ENCODE measurements at places on chromosomes 6 and 20.

DNA sequence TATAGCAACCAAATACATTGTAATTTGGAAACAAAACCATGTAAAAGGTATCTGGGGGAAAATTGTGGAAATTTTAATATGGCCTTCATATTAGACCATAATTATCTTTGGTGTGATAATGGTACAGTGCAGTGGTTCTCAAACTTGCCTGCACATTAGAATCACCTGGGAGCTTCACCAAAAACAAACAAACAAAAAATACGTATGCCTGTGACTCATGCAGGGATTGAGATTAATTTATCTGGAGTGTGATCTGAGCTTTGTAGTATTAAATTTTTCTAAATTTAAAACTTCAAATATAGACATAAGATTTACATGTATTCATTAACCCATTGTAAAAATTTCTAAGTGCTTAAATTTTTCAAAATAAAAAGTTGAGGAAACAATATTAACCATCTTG, 31.5 kb downstream of the ARHGAP18 start:
- no peak overlapping the region for H3K27ac ChIP-seq
- no peak for DNase-seq
- H3K36me3 ChIP-seq: peaks cover 2% of the 10 kb centered on the region
- H3K4me1 ChIP-seq: peaks cover 45% of the 10 kb centered on the region
- no peaks in the 10 kb centered on the region for H3K27me3 ChIP-seq

DNA sequence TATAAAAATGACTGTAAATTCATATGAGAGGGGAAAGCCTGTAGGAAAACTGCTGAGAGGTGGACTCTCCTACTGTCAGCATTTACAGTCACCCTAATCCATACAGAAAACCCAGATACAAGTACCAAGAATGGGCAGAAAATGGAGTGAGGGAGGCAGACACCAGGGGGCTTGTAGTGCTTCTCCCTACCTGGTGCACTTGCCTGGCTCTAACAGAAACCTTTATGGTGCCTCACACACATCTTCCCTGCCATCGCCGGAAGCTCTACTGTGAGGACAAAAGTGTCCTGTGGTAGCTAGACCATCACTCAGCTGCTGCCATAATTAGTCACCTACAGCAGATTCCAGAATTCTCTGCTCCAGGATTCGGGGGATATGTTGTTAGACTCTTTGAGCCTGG, 441.3 kb downstream of the TFAP2B start:
- H3K27me3 ChIP-seq: no peaks in the 10 kb centered on the region
- H3K36me3 ChIP-seq: no peaks in the 10 kb centered on the region
- DNase-seq: no peak
- no peak overlapping the region for H3K4me3 ChIP-seq

DNA sequence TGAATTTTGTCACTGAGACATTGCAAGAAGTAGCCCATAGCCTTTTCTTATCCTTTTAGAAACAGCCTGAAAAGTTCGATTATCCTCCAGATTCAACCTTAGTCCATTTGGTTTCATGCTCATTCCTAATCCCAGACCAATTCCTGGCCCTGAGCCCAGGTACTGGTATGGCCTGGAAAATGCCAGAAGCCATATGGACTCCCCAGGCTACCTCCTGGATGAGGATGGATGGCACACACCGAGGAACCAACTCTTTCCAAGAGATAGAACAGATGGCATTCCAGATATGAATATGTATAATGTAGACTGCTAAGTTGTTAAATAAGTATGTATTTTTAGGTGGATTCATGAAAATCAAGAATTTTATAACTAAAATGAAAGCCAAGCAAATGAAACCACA, 51.6 kb upstream of the SNAP25 start:
- DNase-seq: no peak
- peaks cover 3% of the 10 kb centered on the region for H3K4me1 ChIP-seq
- no peak overlapping the region for H3K4me3 ChIP-seq
- H3K36me3 ChIP-seq: no peaks in the 10 kb centered on the region
- H3K27me3 ChIP-seq: peaks cover 49% of the 10 kb centered on the region

- H3K4me3 ChIP-seq: no peak overlapping the region
- H3K27me3 ChIP-seq: peaks cover 29% of the 10 kb centered on the region
- peaks cover 3% of the 10 kb centered on the region for H3K4me1 ChIP-seq
- H3K36me3 ChIP-seq: no peaks in the 10 kb centered on the region
- DNase-seq: no peak
These were observed 23.4 kb upstream of the FRMD1 start for GRCh38 chr6:168102315-168102985.

DNA sequence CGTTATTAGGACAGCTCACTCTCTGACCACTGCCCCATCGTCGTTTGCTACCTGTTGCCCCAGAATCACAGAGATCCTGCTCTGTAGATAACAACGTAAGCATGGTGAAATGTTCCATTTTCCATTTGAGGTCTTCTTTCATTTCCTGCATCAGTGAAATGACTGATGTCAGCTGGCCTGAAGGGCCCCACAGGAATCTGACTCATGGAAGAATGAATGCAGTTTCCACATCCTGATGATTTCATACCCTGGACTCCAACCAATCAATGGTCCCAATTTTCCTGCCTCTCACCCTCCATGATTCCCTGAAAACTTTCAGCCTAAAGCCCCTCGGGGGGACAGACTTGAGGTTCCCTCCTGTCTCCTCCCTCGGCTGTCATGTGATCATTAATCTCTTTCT, 394.4 kb upstream of the CDH4 start:
- H3K27ac ChIP-seq: no peak overlapping the region
- peaks cover 4% of the 10 kb centered on the region for H3K4me1 ChIP-seq
- H3K36me3 ChIP-seq: no peaks in the 10 kb centered on the region
- H3K27me3 ChIP-seq: peaks cover 16% of the 10 kb centered on the region

DNA sequence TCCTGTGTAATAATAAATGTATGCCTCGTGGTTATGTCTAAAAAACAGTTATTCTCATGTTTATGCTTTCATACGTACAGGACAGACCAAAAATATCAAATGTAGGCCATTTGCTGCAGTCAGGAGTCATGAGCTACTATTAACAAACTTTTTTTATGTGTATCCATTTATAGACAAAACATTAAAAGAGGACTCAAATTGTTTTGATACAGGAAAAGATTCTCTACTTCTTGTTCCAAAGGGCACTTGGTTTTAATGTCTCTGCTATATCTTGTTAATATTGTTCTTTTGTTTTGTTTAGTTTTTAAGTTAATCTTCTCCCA, 155.2 kb downstream of the ZDHHC14 start:
- peaks cover 25% of the 10 kb centered on the region for H3K4me1 ChIP-seq
- no peak overlapping the region for H3K27ac ChIP-seq
- no peaks in the 10 kb centered on the region for H3K36me3 ChIP-seq
- DNase-seq: no peak
- H3K4me3 ChIP-seq: no peak overlapping the region

DNA sequence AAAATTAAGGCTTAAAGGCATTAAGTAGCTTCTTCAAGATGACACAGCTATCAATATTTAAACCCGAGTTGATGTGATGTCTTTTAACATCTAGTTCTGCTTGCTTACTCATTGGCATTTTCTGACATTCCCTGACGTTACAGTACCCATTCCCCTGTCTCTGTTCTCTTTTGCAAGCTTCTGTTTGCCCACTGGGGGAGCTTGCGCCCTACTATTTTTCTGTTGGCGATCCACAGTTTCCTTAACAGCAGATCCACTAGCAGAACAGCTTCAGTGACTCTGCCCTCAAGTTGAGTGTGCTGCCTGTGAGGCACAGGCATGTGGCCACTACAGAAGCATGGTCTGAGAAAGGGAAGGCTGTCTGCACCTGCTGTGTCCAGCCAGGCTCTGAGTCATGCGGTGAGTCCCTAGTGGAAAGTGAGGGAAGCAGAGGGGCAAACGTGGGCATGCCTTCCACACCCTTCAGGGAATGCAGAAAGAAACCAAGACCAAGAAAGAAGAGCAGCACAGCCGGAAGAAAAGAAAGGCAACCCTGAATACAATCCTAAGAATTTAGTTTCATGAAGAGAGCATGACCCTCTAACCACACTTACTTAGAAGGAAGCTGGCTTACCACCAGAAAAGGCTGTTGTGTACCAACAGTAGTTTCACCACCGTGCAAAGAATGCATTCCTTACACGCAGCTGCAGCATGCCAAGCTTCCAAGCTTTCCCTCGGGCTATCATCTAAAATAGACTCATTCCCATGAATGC, 97.7 kb upstream of the VGLL2 start:
- DNase-seq: no peak
- no peaks in the 10 kb centered on the region for H3K27me3 ChIP-seq
- no peak overlapping the region for H3K4me3 ChIP-seq
- peaks cover 10% of the 10 kb centered on the region for H3K4me1 ChIP-seq
- H3K27ac ChIP-seq: no peak overlapping the region
- H3K36me3 ChIP-seq: no peaks in the 10 kb centered on the region

GRCh38 chr6:75223428-75223827, 17.6 kb upstream of the COL12A1 start:
- H3K36me3 ChIP-seq: no peaks in the 10 kb centered on the region
- DNase-seq: no peak
- H3K4me3 ChIP-seq: no peak overlapping the region

- H3K27me3 ChIP-seq: peaks cover 9% of the 10 kb centered on the region
- H3K27ac ChIP-seq: no peak overlapping the region
- peaks cover 4% of the 10 kb centered on the region for H3K4me1 ChIP-seq
These were observed 375.0 kb downstream of the CDC5L start for GRCh38 chr6:44762496-44762895.

GRCh38 chr20:43559147-43559987, 540 bp downstream of the SGK2 start:
- peaks cover 26% of the 10 kb centered on the region for H3K4me1 ChIP-seq
- DNase-seq: no peak
- H3K36me3 ChIP-seq: no peaks in the 10 kb centered on the region
- H3K27me3 ChIP-seq: no peaks in the 10 kb centered on the region

GRCh38 chr20:61288331-61288784, 36.3 kb downstream of the CDH4 start:
- peaks cover 21% of the 10 kb centered on the region for H3K27me3 ChIP-seq
- no peak overlapping the region for H3K4me3 ChIP-seq

- H3K27ac ChIP-seq: no peak overlapping the region
- H3K4me1 ChIP-seq: no peaks in the 10 kb centered on the region
- H3K36me3 ChIP-seq: peaks cover 2% of the 10 kb centered on the region
These were observed 339.8 kb downstream of the HTR1B start for GRCh38 chr6:77123527-77123926.

GRCh38 chr6:92159046-92159445, 1260.3 kb downstream of the EPHA7 start:
- H3K27me3 ChIP-seq: no peaks in the 10 kb centered on the region
- no peak for DNase-seq
- no peak overlapping the region for H3K27ac ChIP-seq
- no peak overlapping the region for H3K4me3 ChIP-seq
- H3K36me3 ChIP-seq: no peaks in the 10 kb centered on the region

DNA sequence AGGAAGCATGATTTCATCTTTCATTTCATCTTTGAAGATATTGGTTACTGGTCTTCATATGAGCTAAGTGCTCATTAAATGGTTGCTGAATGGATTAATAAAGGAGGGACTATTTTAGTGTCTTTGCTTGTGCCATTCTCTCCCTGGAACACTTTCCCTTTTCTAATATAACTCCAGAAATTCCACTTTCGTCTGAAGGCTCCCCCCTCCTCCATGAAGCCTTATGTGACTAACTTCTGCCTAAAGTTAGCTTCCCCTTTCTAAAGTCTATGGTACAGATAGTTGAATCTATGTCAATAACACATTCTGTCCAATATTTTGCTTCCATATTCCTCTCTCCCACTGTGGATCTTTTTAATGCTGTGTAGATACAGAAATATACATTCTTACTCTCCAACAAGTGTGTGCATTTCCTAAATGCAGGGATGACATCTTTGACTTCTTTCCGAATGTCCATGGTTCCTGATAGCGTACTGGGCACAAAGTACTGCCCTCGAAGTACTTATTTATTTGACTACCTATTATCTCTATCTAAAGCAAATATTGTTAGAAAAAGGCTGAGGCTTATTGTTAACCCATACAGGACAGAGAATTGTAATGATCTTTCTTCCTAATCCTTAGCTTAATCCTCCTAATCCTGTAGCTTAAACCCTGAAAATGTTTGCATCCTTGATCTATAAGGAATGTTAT, 84.7 kb upstream of the ELOVL5 start:
- no peaks in the 10 kb centered on the region for H3K36me3 ChIP-seq
- H3K27ac ChIP-seq: no peak overlapping the region
- DNase-seq: no peak

DNA sequence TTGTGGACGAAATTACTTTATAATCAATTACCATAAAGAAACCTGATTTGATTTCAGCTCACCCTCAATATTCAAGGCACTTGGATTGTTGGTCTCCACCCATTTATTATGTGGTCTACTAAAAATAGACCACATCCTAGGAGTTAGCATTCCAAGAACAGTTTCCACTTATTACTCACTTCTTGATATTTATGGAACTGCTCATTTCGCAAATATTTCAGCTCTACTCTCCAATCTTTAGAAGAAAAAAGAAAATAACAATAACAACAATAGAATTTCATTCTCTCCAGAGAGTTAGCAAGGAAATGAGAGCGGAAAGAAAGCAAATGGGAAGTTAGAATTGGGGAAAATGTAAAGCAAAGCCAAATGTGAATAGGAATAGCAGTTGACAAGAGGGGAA, 26.2 kb upstream of the HDAC2 start:
- peaks cover 9% of the 10 kb centered on the region for H3K4me1 ChIP-seq
- H3K36me3 ChIP-seq: peaks cover 8% of the 10 kb centered on the region
- no peak for DNase-seq
- no peak overlapping the region for H3K27ac ChIP-seq
- no peaks in the 10 kb centered on the region for H3K27me3 ChIP-seq
- no peak overlapping the region for H3K4me3 ChIP-seq

DNA sequence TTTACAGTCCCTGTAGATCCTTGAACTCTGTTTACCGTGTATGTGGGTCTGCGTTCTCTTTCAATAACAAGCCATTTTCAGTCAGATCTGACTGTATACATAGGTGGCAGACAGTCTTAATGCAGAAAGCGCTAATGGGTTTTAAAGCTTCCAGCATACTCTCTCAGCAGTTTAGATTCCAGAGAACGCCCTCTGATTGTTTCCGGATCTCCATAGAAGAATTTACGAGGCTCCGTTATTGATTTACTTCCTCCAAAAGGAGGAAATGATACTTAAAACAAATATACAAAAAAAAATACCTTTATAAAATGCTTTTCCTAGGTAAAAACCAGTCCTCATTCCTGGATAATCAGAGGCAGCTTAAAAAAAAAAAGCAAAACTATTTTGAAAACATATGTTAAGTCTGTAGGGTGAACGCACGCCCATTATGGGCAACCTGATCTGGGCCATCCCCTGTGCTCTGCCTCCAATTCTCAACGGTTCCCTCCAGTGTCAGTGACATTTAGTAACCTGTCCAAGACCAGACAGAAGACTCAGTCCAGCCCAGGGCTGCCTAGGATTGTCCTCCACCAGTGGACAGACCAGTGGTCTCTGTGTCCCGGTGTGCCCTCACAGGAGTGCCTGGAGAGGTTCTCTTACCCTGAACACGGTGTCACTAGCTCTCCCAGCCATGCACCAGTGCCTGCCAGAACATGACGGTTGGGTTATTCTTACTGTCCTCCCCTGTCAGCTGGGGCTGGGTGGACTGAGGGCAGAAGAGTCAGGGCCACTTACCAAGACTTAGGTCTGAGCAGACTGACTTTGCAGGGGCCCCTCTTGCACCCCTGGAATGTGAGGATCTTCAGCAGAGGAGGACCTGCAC, 217.3 kb downstream of the ARID1B start:
- peak overlapping the region; percentile 37 for H3K27ac ChIP-seq
- peaks cover 19% of the 10 kb centered on the region for H3K4me1 ChIP-seq
- H3K4me3 ChIP-seq: no peak overlapping the region

All from progenitor cell of endocrine pancreas (in vitro differentiated cells).